NCI-H1694 (cell line): ENCODE measurements at places on chromosomes 16 and 17.

- no peak for DNase-seq
These were observed 91.6 kb upstream of the ZNF469 start for GRCh38 chr16:88290850-88291830.

DNA sequence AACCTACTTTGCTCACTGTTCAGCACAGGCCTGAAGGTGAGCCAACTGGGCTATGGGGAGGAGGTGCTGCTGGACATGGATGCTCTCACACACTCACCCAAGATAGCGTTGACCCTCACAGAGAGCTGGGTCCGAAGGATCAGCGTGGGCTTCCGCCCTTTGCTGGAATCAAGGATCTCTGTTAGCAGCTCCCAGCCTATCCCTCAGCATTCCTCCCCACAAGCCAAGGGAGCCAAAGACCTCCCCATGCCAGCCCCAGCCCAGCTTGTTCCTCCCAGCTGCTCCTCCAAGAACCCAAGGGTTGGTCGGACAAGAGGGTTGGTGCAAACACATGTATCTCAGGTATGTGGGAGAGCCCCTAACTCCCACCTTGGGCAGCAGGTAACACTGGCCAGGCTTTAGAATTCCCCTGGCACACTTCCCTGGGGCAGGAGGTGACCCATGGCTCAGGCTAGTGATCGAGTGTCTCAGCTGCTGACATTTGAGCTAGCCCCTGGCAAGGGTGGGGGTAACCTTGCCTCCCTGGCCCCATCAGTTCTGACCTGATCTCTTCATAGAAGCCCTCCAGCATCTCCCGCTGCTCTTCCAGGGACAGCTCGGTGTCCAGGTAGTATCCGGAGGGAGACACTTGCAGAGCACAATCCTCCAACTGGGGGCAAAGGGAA lies 8.3 kb downstream of the FHOD1 start:
- no peak for DNase-seq

- DNase-seq: no peak
These were observed 23.0 kb downstream of the ARHGAP23 start for GRCh38 chr17:38451030-38451839.

GRCh38 chr17:77235370-77235941 lies 94.7 kb downstream of the SEC14L1 start:
- DNase-seq: no peak

- no peak for DNase-seq
These were observed 207.0 kb downstream of the MSI2 start for GRCh38 chr17:57463103-57463885.

GRCh38 chr17:81314398-81315081 lies 19.4 kb upstream of the SLC38A10 start:
- no peak for DNase-seq

DNA sequence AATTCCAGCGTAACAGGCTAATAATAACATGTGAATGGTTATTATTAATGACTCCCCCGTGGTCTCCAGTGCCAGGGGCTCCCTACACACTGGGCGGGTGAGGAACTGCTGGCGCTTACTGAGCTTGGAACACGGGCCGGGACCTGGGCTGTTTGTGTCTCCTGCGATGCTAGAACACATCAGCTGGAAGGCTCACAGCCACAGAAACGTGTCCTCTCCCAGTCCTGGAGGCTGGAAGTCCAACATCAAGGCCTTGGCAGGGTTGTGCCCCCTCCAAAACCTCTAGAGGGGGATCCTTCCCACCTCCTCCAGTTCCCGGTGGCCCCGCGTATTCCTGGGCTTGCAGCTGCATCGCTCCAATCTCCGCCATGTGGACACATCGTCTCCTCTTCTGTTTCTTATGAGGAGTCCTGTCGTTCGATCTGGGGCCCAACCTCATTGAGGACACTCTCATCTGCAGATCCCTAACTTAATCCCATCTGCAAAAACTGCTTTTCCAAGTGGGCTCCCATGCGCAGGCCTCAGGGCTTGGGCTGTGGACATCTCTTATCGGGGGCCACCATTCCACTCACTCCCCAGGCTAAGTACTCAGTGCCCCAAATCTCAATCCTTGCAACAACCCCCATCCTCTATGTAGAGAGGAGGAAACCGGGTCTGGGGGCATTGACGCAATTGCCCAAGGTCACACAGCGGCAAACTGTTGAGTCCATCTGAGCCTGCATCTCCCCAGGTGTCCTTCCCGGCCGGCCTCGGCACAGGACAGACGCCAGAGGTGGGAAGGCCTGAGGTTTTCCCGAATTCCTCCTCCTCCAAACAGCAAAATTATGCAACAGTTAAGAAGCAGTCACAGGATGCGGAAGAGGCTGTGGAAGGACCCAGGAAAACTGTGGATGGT lies 193.9 kb downstream of the IRF8 start:
- no peak for DNase-seq

- DNase-seq: no peak
These were observed 10.9 kb upstream of the C16orf54 start for GRCh38 chr16:29756654-29757053.

DNA sequence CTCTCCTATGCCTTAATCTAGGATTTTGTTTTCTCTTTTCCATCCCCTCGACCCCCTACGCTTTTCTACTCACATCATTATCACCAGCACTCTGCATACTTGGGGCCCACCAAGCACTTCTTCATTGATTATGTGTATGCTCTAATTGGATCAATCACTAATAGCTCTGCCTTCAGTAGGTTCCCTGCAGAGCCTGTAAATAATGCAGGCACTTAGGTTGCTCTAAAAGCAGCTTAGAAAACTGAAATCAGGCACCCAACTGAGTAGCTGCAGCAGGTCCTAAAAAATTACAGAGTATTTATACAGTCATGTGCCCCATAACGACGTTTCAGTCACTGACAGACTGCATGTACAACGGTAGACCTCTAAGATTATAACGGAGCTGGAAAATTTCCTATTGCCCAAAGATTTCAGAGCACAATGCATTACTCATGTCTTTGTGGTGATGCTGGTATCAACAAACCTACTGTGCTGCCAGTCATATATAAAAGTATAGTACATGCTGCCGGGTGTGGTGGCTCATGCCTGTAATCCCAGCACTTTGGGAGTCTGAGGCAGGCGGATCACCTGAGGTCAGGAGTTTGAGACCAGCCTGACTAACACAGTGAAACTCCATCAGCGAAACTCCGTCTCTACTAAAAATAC lies 280.4 kb downstream of the HS3ST3B1 start:
- no peak for DNase-seq

DNA sequence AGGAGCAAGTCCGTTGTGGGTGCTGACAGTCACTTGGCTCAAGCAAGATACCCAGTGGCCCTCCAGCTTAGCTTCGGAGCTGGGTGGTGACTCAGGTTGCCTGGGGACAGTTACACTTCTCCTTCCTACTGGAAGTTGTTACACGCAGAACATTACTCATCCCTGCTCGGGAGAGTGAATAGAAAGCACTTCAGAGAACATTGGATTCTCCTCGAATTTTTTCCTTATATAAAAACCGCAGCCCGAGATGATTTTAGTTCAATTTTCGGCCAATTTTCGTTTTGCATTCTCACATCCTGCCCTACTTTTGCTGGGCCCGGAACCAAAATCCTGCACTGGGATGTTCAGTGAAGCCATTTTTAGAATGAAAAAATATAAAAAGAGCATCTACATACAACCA lies 99.7 kb downstream of the ELAC2 start:
- DNase-seq: no peak

- no peak for DNase-seq
These were observed 267.1 kb upstream of the MYOCD start for GRCh38 chr17:12398441-12399051.

DNA sequence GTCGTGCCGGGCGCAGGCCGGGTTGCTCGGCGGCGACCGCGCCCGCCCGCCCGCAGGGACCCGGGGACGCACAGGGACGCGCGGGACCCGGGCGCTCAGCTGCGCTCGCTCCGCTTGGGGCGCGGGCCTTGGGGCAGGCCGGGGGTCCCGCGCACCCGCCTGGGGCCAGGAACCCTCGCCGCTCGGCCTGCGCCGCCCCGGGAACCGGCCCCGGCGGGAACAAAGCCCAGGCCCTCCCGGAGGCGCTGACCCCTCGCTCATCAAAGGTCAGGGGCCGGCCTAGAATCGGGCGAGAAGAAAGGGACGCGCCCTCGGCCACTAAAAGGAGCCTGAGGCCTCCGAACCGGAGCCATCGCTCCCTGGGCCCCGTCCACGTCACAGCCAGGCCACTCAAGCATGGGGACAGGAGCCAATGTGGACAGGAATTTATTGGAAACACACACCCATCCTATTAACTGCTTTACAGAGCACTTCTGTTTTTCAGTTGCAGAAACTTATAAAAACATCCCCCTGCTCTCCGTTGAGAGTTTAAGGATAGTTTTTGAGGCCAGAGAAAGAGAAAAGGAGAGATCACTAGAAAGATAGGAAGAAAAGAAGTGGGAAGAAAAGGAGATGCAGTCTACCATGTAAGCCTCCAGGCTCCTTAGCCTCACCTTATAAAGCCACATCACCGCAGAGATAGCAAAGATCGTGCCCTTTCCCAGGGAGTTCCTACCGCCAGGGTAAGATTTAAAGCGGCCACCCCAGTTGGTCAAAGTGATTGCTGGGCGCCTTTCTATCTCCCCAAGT lies 558 bp upstream of the ZFHX3 start:
- no peak for DNase-seq

DNA sequence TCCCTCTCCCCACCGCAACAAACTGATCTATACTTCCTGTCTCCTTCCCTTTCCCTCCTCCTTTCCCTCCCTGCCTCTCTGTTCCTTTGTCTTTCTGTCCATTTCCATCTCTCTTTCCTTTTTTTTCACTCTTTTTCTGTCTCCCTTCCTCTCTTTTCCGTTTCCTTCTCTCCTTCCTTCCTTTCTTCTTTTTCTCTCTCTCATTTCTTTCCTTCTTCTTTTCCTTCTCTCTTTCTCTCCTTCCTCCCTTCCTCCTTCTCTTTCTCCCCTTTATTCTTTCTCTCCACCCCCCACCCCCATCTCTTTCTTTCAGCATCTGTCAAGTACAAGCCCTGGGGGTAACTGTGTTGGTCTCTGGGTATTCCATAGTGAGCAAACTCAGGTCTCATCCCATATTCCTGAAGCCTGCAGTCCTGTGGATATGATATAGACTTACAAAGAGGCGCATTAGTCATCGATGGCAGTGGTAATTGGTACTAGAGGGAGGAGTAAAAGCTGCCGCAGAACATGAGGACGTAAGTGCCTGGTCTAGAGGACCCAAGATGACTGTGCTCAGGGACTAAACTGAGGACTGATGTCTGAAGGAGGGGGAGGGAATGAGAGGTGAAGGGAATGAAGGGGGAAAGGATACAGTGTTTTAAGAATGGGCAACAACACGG lies 50.4 kb downstream of the VAT1L start:
- no peak for DNase-seq

- no peak for DNase-seq
These were observed 9.2 kb downstream of the FBRS start for GRCh38 chr16:30667361-30667905.

DNA sequence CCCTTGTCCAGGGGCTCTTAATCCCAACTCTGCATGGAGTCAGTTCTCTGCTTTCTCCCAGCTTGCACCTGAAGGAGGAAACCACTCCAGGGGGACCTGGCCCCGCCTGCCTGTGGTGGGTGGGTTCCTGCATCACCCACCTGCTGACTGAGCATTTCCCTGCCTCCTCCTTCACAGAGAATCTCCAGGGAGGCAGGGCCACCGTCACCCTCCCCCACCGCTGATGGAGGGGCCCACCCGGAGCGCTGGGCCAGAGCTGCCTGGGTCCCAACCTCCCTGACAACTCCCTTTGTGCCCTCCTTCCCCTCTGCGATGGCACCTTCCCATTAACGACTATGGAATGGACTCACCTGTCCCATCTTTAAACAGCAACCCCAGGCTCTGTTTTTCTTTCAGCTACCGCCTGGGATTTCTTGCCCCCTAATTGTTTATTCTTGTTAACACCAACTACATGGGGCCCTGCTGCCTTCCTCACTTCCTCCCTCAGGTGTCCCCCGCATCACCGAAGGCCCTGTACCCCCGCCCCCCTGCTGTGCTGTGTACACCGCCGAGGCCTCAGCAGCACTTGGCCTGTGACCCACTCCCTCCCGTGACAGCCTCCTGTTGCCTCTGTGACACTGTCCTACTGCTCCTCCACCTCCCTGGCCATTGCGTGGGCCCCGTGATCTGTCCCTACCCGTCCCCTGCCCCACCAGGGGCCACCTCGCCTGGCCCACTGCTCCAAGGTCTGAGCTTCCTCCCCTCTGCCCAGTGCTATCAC lies 842 bp upstream of the TEDC2 start:
- DNase-seq: no peak

DNA sequence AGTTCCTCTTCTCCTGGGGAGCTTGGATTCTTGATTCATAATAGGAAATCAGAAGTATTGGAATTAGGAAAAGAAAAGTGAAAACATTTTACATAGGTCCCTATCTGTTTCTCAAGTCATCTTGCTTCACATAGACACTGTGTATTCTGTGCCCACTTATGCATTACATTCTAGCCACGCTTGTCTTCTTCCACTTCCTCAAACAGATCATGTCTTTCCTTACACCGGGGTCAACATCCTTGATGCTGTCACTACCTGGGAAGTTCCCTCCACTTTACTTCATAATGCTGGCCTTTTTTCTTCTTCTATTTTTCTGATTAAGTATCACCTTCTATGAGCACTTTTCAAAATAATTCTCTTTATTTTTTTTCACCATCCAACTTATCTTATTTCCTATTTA lies 606.4 kb upstream of the CDH8 start:
- DNase-seq: no peak

DNA sequence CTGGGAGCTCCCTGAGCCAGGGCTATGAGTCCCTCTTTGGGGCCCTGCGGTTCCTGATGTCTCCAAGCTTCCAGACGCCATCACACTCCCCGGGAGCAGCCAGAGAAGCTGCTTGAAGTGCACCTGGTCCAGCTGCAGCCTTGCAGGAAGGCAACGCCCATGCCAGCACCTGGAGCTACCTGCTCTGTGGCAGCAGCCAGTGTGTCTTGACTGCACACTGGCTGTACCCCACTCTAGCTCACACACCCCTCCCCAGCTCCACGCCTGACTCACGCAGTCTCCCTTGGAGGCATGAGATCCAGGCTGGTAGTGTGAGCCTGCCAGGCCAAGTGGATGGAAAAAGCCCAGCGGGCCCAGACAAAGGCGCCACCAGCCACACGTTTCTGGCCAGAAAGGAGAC lies 63.3 kb downstream of the USP32 start:
- no peak for DNase-seq

DNA sequence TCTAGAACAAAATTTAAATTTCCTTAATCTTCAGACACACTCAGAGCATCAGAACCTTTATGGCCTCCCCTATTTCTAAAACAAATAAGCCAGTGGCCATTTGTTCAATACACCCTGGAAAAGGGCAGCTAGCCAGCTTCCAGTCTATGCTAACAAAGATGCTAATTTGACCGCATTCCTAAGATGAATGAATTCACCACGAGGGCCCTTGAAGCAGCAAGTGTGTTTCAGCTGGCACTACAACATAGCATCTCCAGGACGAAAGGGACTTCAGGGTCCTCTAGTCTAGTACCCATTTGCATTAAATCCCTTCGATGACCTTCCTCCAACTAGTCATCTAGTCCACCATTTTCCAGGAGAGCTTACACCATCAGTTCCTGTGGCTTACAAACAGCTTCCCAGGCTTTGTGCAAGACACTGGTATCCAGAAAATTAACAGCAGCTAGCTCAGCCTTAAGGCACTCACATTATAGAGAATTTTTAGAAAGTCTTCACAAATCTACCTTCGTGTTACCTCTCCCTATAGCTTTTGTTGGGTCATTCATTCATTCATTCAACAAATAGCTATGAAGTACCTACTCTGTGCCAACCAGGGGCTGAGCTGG lies 10.9 kb downstream of the KRT37 start:
- no peak for DNase-seq
